ENCODE measurements at places on chromosomes 4 and X.

DNA sequence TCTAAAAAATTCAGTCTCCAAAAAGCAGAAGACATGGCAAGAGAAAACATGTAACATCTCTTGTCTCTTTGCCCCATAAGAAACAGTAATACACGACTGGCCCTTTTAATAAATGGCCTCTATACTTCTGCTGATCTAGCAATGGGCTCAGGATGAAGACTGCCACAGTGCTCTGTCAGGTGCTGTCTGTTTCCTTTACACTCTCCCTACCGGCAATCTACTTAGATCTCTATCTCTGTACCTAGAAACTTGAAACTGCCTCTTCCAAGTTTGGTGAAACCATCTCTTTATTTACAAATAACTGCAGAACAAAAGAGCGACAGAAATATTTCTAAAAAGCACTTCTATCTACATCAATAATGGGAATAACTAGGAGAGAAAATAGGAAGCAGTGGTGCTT is 685.2 kb upstream of the INTU start:
- no peak for DNase-seq

GRCh38 chr4:10963241-10963640 is 278.7 kb upstream of the CLNK start:
- DNase-seq: no peak

GRCh38 chrX:23511793-23512192 is 155.5 kb upstream of the PRDX4 start:
- no peak for DNase-seq

DNA sequence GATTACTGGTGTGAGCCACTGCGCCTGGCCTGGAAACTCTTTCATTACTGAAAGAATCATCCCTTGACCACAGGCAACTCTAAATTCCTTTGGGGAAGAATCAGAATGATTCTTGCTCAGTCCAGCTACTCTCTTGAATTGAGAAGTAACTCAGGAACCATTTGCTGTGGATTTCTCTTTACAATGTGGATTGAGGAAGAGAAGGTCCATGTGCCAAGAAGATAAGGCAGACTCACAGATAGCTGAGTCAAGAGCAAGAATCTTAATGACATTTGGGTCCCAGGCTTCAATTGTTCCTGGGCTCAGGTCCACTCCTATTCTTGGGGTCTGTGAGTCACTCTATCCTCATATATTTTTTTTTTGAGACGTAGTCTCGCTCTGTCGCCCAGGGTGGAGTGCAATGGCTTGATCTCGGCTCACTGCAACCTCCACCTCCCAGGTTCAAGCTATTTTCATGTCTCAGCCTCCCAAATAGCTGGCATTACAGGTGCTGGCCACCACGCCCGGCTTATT is 6.2 kb upstream of the MGARP start:
- no peak for DNase-seq

- peak; percentile 53 for DNase-seq
These were observed 59.4 kb downstream of the TSC22D3 start for GRCh38 chrX:107716118-107716684.

- DNase-seq: no peak
These were observed 156.4 kb downstream of the HS6ST2 start for GRCh38 chrX:132802033-132802432.

DNA sequence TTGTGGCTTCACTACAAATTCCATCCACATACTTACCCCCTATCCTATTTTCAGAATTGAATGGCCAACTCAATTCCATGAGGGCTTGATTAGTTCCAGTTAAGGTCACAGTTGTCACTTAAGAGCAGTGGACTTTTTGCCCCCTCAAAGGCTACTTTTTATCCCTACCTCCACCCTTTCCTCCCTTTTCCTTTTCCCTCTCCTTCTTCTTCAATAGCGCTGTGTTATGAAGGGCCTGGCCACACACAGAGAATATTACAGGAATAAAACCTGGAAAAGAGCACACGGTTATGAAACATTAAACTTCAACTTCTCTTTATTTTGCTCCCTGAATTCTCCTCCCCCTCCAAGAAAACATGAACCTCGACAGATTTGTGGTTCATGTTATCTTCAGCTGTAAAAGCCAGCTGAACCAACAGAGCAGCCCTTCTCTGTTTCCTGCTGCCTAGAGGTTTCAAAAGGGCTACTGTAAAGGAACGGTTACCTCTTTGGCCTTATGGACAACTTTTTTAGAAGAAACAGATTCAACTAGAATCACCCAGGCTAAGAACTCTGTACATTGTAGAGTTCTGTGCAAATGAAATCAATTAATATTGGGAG is 87.0 kb upstream of the RPL34 start:
- no peak for DNase-seq

Data from GM23248 (cell line).